ENCODE measurements at places on chromosomes 3 and 15.

- DNase-seq = peak; percentile 59
These were observed 416 bp downstream of the PBRM1 start for GRCh38 chr3:52685285-52685708.

DNA sequence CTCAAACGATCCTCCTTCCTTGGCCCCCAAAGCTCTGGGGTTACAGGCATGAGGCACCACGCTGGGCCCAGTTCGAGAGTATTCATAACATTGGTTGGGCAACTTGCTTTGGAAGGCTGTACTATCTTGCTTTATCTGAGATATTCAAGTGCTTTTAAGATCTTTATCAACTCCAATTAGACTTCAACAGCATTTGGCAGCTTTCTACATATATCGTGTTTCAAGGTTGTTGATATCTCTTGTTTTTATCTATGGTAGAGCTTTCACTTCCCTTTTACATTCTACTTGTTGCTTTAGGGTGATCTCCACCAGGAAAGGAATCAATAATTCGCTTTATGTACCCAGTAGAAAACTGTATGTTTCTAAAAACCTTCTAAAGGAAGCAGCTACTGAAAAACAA lies 395.3 kb downstream of the IL5RA start:
- no peak for DNase-seq

GRCh38 chr3:126672741-126673140 lies 17.8 kb upstream of the TXNRD3 start:
- no peak for DNase-seq

DNA sequence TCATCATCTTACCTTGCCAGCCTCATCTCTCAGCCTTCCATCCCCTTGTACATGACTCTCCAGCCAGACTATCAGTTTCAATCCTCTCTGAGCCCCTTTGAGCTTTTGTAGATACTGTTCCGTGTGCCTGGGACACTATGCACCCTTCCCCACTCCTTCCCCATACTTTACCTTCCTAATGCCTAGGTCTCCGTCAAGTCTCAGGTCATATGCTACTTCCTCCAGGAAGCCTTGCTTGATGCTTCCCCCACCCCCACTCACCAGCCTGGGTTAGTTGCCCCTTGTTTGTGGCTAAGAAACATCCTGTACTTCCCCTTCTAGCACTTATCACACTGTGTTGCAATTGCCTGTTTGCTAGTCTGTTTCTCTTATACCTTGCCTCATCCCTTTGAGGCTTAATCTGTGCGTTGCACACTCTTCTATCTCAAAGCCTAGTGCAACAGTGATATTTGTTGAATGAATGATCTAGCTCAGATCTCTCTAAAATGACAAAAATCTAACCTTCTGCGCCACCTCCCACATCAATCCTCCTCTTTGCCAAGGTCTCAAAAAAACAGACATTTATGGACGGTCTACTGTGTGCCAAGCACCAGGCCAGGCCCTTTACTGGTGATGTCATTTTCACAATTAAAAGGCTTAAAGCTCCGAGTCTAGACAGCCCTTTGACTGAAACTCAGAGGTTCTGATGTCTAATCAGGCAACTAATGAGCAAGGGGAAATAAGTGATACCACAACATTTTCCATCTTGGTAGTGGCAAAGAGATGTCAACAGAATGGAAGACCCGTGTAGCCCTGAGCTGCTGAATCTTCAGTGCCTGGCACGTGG lies 6.5 kb upstream of the USP3 start:
- no peak for DNase-seq

DNA sequence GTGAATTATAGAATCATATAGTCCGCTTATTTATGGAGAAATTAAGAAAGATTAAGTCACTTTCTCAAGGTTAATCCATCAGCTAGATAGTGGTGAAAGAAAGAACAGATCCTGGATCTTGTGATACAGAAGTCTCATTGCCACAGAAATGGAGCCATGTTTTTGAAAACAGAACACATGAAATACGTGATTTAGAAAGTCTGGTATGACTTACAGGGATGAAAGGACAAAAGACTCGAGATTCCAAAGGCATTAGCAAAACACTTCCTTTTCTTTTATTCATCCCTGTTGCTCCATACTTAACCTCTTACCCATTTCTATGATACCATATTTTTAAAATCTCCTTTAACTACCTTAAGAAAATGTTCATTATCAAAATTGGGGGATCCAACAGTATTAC lies 40.0 kb upstream of the TEX9 start:
- no peak for DNase-seq

- no peak for DNase-seq
These were observed 52.0 kb upstream of the ULK4 start for GRCh38 chr3:42013691-42014457.

DNA sequence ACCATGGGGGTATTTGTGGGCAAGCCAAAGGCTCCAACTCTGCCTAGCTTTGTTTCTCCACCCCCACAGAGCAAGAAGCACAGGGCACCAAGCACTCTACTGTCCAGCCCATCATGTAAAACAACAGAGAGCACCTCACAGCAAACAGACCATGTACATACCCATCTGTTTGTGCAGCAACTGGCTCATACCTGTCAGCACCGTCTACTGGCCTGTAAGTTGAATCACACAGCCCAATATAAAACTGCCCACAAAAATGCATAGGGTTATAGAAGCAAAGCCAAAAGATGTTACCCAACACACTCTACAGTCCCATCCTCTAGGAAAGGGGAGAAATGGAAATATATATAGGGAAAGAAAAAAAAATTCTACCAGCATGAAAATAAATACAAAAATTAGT lies 139.7 kb upstream of the CPNE4 start:
- no peak for DNase-seq

- DNase-seq = no peak
These were observed 479.0 kb downstream of the GABRG3 start for GRCh38 chr15:27449941-27450340.

DNA sequence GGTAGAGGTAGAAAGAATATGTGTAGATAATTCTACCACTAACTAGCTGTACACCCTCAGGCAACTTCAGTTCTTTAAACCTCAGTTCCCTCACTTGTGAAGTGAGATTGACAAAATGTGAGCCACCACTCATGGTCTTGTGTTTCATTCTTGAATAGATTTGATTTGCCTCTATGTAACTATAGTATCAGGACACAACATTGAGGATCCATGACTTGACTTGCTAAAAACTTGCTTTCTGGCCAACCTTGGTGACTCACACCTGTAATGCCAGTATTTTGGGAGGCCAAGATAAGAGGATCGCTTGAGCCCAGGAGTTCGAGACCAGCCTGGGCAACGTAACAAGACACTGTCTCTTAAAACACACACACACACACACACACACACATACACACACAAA lies 115.8 kb upstream of the FLNB start:
- no peak for DNase-seq

All from kidney glomerular epithelial cell (primary cell).